ENCODE measurements at places on chromosomes 1 and 21. TPM values are rescaled to one million over a fixed set of nuclear protein-coding genes. Genes with fewer than 3 reads are reported as not detected.

Gene RAP1GAP
- total RNA-seq, result 62.4 TPM

DNA sequence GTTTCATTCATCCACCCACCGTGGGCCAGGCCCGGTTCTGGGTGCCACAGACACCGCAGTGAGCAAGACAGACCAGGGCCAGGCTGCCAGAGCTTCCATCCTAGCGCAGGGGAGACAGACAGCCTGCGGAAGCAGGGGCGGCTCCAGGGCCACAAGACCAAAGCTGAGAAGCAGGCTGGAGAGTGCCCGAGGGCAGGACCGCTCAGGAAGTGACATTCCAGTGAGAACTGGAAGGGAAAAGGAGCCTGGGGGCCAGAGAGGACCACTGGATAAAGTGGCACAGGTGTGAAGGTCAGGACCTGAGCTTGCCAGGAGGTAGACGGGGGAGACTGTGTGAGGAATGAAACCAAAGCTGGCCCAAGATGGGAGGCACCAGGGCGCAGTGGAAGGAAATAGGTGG lies 59.5 kb upstream of the EFHD2 start:
- no peak for DNase-seq

Gene STXBP3
- total RNA-seq, result 54.1 TPM

DNA sequence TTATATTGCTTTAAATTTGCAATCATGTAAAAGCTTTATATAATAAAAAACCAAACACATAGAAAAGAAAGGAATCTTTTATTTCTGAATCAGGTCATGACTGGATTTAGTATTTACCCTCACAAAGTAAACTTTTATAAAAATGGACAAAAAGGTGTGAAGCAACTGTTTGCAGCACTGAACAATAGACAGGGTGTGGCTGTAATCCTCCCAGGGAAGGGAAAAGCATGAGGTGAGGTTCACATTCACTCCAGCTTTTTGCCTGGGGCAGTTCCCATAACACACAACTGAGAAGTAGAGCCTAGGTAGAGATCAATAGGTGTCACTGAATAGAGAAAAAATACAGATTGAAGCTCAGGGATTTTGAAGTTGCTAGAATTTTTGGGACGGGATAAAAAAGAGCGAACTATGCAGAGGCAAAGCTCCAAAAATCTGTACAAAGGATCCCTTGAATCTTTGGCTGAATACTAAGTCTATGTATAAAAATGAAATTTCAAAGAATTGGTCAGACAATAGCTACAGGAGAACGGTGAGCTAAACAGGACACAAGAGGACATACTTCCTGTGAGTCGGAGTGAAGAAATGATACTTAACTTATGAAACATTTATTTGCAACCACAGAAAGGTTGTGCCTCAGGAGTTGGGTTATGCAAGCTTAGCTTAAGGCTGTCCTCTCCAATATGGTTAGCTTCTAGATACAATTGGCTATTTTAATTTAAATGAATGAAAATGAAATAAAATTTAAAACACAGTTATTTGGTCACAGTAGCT lies 162.0 kb upstream of the ZP4 start:
- no peak for DNase-seq

- peak; percentile 76 for DNase-seq
Observed at GRCh38 chr1:234214911-234215892, 158.1 kb upstream of the COA6 start.

DNA sequence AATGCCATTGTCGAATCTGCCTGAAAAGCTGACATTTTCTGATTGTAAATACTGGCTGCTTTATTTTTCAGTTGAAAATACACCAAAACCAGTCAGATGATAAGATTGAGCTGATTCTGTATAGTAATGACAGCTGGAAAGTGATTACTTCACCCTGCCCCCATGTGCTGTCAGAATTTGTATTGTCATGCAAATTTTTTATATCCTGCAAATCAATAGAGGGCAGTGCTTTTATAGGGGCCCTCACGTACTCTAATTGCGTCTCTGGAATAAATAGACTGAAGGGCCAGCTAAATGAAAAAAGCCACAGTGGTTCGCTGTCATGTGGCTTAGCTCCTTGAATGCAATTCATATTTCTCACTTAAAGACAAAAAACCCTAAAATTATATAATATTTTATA lies 208.6 kb downstream of the LHX8 start:
- DNase-seq, result no peak

- no peak for DNase-seq
Observed at GRCh38 chr1:207619871-207620542, 24.9 kb upstream of the CR1L start.

DNA sequence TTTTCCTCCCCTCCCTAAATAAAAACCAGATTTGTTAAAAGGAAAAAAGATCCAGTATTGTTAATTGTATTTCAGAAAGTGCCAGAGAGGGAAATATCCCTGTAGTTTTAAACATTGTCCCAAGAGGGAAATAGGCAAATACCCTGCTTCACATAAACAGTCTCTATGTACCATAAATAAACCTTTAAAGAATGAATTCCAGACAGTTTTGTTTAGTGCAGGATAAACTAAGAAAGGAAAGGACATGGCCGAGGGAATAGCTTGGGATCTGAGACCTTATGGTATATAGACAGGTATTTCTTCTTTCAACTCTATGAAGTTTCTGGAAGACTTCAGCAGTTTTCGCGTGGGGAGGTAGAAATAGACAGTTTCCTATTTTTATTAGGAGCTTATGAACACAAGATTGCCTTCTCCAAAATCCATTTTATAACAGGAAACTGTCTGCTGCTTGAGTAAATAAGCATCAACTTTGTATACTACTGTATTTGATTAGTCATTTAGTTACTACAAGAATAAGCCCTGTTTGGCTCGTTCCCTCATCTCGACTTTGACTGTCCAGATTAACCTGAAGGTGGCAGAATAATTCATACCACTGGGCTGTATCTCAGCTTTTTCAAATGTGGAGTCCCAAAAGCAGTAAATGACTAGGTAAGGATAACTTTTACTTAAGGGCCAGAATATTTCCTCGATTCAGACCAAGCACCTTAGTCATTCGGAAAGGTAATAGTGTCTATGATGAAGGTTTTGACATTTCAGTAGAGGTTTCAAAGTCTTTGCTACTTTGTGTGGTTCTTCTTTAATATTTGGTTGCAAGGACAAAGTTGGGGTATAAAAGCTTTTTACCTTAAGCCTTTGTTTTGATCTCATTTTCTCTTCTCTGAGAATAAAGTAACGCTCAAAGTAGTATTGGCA lies 177.5 kb downstream of the VPS13D start:
- no peak for DNase-seq

Gene TUFT1
- total RNA-seq, result 13.3 TPM

Gene GJA9
- not detected for total RNA-seq

Gene FMO5
- total RNA-seq, result 95.9 TPM

- no peak for DNase-seq
Observed at GRCh38 chr1:184635347-184635979, 119.2 kb downstream of the EDEM3 start.

DNA sequence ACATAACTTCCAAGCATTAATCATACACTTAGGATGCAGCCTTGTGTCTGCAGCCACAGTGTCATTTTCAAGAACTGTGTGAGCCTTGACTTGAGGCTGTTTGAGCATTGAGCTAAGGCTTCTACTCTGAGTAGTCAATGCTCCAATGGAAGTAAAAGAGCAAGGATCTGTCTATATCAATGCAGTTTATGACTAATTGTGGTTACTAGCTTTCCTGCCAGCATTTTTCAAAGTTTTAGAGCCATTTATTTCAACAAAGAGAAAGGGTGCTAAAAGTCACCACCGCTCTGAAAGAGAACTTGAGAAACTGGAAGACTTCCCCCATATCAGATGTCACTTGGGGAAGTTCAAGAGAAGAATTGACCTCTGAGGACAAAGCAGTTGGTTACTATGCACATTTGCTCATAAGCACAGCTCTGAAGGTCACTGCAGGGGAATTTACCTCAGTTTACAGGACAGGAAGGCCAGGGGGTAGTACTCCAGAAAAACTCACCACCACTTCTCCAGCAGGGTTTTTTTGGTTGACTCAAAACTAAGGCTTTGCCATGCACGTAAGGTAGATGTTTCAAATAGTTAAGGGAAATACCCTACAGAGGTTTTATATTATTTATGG lies 24.5 kb upstream of the RGS1 start:
- DNase-seq, result no peak

GRCh38 chr1:194084755-194085154 lies 898.3 kb upstream of the B3GALT2 start:
- DNase-seq, result no peak

DNA sequence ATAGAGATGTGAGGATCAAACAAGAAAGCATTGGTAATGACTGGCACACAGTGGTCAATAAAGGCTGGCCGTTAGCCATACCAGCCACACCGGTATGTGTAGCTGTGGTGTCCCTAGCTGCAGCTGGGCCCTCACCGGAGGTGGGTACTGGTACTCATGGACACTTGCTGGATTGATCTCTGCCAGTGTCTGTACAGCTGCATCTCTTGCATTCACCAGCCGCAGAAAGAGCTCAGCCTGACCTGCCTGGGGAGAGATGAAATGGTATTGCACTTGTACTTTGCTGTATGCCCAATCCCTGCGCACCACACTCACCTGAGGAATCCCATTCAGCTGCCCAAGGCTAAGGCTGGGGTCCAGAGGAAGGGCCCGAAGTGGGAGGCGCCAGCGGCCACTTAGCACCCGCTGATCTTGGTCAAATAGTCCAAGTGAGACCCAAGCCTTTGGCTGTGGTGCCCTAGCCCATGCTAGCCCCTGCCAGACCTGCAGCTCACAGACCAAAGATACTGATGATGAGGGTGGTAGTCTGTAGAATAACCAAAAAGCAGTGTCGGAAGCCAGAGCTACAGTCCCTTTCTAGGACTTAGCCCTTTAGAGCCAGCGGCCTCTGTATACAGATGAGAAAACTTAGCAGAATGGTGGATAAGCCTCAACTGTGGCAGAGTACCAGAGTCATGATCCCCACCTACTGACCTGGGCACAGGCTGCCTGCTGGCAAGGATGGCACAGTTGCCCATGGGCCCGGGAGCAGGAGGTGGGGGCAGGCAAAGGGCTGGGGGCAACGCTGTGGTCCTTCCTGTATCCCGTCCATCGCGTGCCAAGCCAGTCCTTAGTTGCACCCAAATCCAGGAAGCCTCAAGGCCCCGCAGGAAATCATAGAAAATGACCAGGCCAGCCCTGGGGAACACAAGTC lies 3.0 kb downstream of the CCDC17 start:
- DNase-seq, result no peak

GRCh38 chr1:52633291-52633754 lies 355 bp downstream of the SHISAL2A start:
- peak; percentile 65 for DNase-seq

GRCh38 chr1:201734786-201735185 lies 94.2 kb upstream of the IPO9 start:
- no peak for DNase-seq

Gene BMP8B
- 2.7 TPM for total RNA-seq

Gene HUNK
- 2.0 TPM for total RNA-seq

GRCh38 chr1:222547944-222548671 lies at the start of gene HHIPL2:
TSS of gene HHIPL2 (minus strand) at chr1:222548104. CDS start at chr1:222548044, 60 bp downstream.
- no peak for DNase-seq

Gene LRRIQ3
- total RNA-seq, result 0.67 TPM

Gene TEKT2
- 0.35 TPM for total RNA-seq

DNA sequence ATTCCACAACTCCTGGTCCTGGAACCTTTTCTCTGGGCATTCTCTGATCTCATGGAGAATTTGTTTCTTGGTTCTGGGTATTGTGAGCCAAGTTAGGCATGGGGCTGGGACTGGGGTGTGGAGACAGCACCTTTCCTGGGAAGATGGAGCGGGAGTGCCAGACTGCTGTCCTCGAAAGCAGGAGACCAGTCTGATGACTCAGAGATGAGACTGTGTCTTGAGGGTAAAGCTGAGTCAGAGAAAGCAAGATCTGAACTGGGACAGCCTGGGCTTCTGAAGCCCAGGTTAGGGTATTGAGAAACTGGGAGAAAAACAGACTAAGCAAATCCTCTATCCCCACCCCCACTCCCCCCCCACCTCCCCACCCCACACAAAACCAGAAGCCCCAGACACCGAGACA lies 2.2 kb upstream of the KANK4 start:
- DNase-seq, result no peak

- DNase-seq, result no peak
Observed at GRCh38 chr1:218728898-218729565, 383.9 kb downstream of the TGFB2 start.

Gene CYP4B1
- 268 TPM for total RNA-seq

Gene HTR1D
- total RNA-seq, result 0.93 TPM

GRCh38 chr1:33641104-33641830 lies 168.8 kb downstream of the ZSCAN20 start:
- DNase-seq, result no peak

DNA sequence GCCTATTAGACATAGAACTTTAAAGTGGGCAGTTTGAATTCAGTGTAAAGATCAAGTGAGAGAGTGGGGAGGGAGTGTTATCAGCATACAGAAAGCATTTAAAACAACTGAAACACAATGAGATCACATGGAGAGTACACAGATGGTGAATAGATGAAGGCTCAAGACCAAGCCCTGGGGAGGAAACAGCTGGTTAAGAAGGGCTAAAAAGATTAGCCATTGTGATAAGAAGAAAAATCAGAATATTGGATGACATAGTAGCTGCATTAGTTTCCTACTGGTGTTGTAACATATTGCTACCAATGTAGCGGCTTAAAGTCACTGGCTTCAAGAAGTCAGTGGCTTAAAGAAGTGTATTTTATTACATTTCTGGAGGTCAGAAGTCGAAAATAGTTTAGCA lies 443.4 kb upstream of the RGS18 start:
- DNase-seq, result no peak

Gene FCRL6
- 3.2 TPM for total RNA-seq

GRCh38 chr1:201538612-201539551 lies at the start of gene NAV1:
TSS of gene NAV1 (plus strand) at chr1:201539127. CDS start at chr1:201622885, 83,758 bp downstream.
- DNase-seq, result peak; percentile 77

DNA sequence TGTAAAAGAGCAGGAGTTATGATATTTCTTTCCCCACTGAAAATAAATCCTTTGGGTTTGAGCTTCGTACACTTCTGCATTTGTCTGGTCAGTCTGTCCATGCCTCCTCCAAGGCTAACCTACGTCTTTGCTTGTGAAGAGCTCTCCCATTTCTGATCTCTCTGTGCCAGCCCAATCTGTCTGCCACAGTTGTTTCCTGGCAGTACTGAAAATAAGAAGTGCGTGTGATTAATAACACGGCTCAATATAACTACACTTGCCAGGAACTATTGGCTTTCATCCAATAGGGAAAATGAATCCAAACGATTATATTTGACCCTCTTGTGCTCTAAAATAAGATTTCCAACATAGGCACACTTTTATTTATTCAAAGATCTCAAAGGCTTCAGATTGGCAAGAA lies 19.2 kb upstream of the COL24A1 start:
- DNase-seq, result no peak

DNA sequence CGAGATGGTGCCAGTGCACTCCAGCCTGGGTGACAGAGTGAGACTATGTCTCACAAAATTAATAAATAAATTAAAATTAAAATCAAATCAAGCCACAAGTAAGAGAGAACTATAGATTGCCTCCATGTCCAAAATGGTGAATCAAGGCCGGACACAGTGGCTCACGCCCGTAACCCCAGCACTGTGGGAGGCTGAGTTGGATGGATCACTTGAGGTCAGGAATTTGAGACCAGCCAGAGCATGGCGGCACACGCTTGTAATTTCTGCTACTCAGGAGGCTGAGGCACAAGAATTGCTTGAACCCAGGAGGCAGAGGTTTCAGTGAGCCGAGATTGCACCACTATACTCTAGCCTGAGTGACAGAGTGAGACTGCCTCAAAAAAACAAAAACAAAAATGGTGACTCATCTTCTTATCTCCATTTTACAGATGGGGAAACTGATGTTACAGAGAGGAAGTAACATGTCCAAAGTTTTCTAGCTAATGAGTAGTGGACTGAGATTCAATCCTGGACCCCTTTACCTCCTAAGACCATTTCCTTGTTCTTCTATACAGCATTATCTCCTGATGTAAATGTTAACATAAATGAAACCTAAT lies 99.0 kb upstream of the HNRNPU start:
- no peak for DNase-seq

Gene LIN28A
- not detected for total RNA-seq

GRCh38 chr1:30444401-30444800 lies 279.0 kb downstream of the MATN1 start:
- DNase-seq, result no peak

All from upper lobe of right lung (tissue), 1 donor.